ENCODE measurements at places on chromosomes 12 and 14.

- no peak for DNase-seq
Measured at GRCh38 chr12:114963846-114964245, 279.9 kb upstream of the TBX3 start.

DNA sequence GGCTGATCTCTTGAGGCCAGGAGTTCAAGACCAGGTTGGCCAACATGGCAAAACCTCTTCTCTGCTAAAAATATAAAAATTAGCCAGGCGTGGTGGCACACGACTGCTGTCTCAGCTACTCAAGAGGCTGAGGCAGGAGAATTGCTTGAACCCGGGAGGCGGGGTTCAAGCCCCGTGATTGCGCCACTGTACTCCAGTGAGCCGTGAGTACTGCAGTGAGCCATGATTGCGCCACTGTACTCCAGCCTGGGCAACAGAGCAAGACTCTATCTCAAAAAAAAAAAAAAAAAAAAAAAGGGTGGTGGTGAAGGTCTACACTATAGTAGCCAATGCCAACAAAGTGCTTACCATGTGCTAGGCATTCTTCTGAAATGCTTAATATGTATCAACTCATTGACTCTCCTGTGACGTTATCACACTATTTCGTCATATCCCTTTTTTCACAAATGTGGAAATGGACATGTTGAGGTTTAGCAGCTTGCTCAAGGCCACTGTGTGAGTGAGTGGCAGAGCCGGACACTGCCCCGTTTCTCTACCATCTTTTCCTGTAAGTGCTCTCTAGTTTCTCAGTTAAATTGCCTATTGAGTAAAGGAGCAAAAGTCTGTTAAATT lies 59.6 kb downstream of the GNS start:
- no peak for DNase-seq

GRCh38 chr12:121789233-121789781 lies 4.2 kb downstream of the RHOF start:
- no peak for DNase-seq

DNA sequence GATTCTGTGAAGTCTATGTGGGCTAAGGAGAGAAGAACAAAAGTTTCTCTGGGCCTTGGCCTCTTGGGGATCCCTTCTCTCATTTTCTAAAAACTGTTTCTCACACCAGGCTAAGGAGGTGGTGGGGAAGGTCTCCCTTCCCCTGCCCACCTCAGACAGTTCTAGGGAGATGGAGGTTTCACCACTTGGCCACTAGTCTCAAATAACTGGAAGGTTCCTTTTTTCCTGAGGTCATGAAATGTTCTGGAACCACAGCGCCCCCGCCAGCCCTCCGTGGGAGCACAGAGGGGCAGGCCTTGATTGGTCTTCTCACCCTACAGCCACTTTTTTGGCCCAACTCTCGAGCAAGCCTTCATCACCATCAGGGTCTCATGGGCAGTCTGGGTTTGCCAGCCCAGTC lies 12.6 kb downstream of the C12orf43 start:
- no peak for DNase-seq

GRCh38 chr12:59500915-59501314 lies 94.9 kb upstream of the SLC16A7 start:
- DNase-seq: no peak

DNA sequence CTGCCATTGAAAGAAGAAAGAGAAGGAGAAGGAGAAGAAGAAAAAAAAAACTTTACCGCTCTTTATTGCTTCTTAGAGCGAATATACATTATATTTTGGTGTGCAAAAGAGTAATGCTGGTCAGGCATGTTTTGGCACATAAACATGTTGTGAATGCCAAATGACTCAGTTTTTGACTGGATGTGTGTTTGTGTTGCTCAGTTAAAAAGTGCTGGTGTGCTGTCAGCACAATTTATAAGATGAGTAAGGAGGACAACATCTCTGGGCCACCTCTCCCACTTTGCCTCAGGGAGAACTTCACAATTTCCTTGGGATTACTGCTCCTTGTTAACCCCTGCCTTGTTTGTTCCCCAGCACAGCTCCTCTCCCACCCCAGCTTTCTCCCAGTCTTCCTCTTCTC lies 584.8 kb downstream of the ETNK1 start:
- DNase-seq: no peak

DNA sequence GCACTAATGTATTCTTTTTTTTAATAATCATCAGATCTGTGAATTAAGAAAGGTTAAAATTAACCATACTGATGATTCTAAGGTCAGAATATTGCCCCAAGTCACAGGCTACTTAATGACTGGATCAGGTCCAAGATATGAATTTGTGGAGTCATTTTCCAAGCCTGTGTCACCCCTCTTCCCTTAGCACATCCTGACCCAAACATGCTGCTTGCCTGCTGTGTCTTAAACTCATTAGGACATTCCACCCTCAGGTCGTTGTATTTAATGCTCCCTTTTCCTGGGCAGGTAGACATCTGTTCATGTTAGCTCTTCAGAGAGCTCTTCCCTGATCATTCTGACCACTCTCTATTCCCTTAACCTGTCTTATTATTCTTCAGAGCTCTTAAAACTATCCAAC lies 463.5 kb upstream of the PDE3A start:
- DNase-seq: no peak

DNA sequence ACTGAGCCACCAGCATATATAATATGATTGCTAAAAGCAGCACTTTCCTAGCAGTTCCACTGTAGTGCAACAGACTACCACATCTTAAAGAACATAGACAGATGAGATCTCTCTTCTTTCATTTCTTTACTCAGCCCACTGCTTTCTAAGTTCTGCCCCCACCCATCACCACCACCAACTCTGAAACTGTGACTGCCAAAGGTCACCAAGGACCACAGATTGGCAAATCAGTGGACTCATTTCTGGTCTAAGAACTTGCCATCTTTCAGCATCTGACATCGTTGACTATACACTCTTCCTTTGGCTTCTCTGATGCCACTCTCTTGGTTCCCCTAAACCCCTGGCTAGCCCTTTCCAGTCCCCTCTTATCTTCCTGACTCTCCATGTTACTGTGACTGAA lies 38.4 kb downstream of the IFNG start:
- no peak for DNase-seq

GRCh38 chr12:89427508-89428156 lies 75.3 kb upstream of the DUSP6 start:
- no peak for DNase-seq

- no peak for DNase-seq
Measured at GRCh38 chr14:71341156-71341555, 433.9 kb downstream of the PCNX1 start.

DNA sequence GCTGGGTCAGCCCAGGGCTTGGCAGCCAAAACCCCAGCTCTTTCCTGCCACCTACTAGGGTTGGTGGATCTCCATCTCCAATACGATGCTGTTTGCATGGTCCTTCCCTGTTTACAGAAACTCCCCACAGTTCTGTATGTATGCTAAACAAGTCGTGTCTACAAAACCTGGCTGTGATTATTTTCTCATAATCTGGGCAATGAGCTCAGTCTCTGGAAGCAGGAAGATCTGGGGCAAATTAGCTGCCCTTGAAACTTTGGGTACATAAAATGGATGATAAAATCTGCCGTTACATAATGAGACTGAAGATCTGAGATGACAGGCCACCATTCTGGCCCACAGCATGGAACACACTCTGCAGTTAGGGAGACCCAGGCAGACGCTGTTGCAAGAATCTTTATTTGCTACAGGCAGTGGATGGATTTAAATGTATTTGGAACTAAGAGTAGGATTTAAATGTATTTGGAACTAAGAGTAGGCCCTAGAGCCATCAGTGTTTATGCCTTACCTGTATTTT lies 31.7 kb downstream of the ACADS start:
- no peak for DNase-seq

DNA sequence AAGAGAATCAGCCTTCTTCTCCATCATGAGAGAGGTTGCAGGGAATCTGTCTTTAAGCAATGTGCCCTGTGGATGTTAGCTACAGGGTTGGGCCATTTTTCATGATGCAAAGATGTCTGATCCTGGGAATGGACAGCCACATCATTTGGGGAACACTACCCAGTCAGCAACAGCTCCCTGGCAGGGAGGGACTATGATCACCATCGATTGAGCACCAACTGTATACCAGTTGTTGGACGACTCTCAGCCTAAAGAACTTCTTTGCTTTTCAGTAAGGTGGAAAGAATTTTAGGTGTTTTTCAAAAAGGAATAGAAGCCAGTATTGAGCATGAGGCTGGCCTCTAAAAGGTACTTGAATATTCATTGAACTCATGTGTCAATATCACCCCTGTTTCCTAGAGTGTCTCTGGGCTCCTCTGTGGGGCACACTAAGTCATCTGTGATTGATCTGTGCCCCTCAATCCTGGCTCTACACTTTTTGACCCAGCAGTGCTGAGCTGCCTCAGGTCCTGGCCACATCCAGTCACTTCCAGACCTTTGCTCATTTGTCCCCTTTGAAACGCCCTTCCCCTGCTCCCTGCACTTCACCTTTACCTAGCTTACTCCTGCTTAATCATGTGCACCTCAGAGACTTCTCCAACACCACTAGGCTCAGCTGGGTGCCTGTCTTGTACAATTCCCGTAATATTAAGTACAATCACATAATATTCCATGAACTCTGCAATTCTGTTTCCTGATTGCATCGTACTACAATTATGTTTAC lies 2.2 kb upstream of the CLMN start:
- no peak for DNase-seq

GRCh38 chr12:27332714-27333402 lies at the start of gene BMAL2:
Gene BMAL2, plus strand, starts transcription at chr12:27332836. Its CDS starts 237 bp downstream, at chr12:27333073.
- peak; percentile 53 for DNase-seq

- DNase-seq: peak; percentile 82
Measured at GRCh38 chr14:73752297-73752992, 38.3 kb upstream of the PNMA1 start.

- DNase-seq: no peak
Measured at GRCh38 chr12:107549651-107550480, 135.7 kb upstream of the PWP1 start.

- DNase-seq: no peak
Measured at GRCh38 chr12:112010415-112011344, 2.3 kb downstream of the TMEM116 start.

GRCh38 chr12:77855548-77855947 lies 24.9 kb downstream of the NAV3 start:
- DNase-seq: no peak

DNA sequence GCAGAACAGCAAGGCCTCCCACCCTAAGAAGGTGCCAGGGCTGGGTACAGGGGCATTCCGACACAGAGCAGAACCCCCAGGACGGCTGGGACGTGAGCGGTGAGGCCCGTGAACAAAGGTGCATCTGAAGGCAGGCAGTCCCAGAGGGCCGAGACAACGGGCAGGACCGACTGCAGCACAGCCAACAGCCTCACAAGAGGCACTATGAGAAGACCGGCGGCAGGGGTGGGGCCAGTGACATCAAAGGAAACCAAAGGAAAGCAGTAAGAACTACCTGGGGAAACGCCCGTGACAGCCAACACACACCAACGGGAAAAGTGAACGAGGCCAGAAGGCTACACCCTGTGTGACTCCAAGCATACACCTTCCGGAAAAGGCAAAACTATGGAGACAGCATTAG lies 9.1 kb downstream of the BTBD6 start:
- no peak for DNase-seq

DNA sequence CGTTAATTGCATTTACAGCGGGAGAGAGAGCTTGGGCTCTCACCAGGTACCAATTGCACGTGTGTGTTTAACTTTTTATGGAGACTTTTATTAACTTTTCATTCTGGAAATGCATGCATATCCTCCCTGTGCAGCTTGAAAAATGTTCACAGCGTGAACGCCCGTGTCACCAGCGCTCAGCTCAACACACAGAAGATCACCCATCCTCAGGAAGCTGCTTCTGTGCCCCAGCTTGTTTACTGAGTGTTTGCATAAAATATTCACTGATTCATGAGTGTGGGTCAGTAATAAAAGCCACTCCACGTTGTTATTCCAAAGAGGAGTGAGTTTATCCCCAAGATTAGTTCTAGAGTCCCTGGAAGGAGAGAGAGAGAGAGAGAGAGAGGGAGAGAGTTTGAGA lies 75.5 kb upstream of the FZD10 start:
- DNase-seq: no peak

DNA sequence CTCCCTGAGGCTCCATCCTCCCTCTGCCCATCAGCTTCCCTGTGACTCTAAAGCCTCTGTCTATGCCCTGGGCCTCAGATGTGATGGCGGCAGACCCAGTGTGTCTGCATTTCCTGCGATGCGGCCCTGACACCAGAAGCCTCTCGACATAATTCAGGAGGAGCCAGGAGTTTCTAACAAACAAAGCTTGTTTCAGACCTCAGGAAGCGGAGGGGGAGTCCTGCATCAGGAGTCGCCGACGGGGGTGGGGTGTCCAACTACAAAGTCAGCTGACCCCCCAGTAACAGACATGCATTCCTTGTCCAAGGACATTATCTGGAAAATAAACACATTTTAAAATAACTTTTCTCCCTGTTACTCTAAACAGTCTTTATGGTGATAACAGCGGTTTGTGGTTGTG lies 167.5 kb downstream of the DPF3 start:
- no peak for DNase-seq

DNA sequence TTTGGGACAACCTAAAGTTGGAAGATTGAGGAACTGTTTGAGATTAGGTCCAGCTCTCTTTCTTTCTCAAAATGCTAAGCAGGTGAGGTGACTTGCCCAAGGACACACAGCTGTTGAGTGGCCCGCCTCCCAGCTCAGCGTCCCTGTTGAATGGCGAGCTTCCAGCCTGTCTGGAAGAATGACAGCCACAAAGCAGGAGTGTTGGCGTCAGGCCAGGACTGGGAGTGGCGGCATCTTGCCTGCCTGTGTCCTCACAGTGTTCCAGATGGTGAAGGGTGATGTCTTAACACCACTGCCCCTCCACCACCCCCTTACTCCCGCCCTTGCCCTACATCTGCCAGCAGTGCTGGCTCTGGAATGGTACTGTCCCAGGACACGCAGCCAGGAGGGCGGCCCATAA lies 4.4 kb upstream of the CEBPE start:
- DNase-seq: no peak

DNA sequence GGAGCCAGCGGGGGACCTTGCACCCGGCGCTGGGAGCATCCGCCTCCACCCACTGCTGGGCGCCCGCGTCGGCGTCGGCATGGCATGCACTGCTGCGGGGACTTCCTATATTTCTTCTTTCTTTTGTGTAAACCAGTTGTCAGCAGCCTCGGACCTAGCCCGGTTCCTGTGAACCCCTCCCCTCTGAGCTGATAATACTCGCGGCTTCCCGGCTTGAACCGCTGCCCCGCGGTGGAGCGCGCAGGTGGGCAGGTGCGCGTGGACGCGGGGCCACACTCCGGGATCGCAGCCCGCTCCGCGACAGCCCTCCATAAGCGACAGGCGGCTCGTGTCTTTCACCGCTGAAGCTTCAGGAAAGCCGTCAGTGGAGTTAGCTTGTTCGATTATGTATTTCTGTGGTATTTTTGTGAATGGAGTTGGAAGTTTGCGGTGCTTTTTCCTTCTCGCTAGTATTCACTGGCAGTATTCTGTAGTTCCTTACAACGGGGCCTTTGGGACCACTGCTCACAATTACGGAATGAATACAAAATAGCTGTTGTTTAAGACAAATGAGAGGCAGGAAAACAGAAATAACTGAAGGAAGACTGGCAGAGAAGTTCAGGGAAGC lies 870 bp downstream of the BMAL2 start:
- peak; percentile 5 for DNase-seq

DNA sequence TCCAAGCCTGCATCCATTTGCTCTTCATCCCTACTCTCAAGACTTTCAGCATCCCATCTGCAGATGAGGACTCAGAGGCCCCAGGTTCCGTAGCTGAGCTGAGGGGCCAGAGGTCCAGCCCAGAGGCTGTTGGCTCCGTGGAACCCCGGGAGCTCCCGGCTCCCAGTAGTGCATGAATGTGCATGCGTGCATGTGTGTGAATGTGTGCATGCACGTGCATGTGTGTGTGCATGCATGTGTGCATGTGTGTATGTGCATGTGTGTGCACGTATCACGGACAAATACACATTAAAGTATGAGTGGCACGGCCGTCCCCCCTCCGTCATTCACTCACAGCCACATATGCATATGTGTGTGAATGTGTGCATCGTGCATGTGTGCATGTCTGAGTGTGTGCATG lies 149.9 kb downstream of the KIF26A start:
- no peak for DNase-seq

Data from T47D (cell line).